ENCODE measurements at places on chromosomes 13 and 19.

- DNase-seq: no peak
Observed at GRCh38 chr19:55088543-55089341, 13.1 kb downstream of the EPS8L1 start.

DNA sequence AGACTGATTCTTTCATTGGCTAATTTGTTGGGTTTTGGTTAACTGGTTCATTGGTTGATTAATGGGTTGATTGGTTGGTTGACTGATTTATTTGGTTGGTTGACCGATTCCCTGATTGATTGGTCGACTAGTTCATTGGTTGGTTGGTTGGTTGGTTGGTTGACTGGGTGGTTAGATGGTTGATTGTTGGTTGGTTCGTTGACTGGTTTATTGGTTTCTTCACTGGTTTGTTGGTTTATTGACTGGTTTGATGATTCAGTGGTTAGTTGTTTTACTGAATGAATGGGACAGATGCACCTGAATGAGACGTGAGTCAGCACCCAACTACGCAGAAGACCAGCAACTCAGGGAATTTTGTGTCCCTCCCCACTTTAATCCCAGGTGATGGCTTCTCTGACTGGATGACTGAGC lies 2.7 kb upstream of the NUP62 start:
- DNase-seq: no peak

GRCh38 chr13:66222926-66223325 lies 1007.2 kb downstream of the PCDH9 start:
- no peak for DNase-seq

- no peak for DNase-seq
Observed at GRCh38 chr13:104301171-104301975, 1235.2 kb upstream of the SLC10A2 start.

GRCh38 chr19:623974-624373 lies 9.4 kb downstream of the POLRMT start:
- DNase-seq: no peak

- peak; percentile 12 for DNase-seq
Observed at GRCh38 chr19:50050406-50051227, 24.8 kb downstream of the ZNF473 start.

DNA sequence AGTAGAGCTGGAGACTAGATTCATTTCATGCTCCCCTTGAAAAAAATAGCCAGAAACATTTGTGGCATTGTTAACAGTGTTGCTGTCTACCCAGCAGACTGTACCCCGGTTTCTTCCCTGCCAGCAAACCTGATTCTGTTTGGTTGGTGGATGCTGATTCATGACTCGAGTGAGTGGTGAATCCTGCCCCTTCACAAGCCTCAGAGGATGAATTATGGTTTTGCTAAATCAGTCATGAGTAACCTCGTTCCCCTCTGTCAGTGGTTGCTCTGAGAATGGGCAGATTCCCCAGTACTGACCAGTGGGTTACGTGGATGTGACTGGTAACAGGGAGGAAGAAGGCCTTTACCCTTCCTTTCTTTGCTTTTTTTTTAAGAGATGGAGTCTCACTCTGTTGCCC lies 10.1 kb downstream of the NLRP12 start:
- DNase-seq: no peak

DNA sequence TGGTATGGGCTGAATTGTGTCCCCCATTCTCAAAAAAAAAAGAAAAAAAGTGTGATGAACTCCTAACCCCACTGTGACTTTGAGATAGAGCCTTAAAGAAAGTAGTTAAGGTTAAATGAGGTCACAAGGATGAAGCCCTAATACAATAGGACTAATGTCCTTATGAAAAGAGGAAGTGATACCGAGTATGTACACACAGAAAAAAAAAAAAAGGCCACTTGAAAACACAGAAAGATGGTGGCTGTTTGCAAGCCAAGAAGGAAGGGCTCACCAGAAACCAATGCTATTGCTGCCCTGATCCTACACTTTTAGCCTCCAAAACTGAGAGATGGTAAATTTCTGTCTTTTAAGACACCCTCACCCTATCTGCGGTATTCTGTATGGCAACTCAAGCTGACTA lies 955.6 kb downstream of the PCDH17 start:
- DNase-seq: no peak

- DNase-seq: no peak
Observed at GRCh38 chr13:32639502-32640105, 53.4 kb downstream of the PDS5B start.

- no peak for DNase-seq
Observed at GRCh38 chr19:22620401-22620800, 13.7 kb upstream of the ZNF492 start.

DNA sequence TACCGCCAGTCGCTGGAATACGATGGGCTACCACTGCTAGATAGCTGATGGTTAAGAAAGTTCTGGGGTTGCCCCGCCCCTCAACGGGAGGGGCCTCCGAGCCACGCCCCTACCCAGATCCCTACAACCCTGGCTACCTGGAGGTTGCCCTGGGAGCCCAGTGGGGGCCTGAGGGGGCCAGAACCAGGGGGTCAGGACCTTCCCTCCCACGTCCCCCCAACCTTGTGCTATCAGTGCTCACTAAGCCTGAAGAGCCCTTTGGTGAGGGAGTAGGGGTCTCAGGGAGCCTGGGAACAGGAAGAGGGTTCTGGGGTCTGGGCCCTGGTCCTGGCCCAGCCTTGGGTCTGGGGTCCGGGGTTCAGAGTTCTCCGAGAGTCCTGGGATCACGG lies 8.9 kb downstream of the OCEL1 start:
- DNase-seq: no peak

DNA sequence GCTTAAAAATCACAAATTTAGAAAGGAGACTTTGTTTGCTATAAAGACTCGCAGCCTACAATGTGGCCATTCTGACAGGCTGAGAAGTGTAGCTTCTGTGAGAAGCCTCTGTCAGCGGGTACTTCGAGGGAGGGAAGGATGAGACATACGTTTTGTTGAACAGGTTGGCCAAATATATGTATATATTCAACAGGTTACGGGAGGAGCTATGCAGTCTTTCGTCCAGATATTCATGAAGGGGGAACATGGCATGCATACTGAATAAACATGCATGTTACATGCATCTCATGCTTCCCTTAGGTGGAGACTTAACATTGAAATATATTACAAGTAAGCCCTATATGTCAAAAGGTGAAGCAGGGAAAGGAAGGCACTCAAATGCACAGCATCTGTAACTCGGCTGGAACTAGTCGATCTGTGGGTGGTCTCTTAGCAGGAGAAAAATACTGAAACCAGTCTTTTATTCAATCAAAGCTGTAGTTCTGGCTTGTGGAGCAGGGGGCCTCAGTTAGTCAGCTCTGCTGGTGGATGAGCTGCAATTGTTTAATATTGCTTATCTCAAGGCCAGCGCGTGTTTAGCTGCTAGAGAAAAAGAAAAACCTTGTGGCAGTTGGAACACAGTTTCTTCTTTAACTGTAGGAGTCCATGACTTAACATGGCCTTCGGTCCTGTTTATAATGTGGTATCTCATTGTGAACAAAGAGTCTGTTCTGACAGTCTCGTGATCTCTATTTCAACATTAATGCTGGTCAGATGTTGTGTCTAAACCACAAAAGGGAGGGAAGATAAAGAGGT lies 94.3 kb downstream of the FAM216B start:
- DNase-seq: no peak

GRCh38 chr13:111347438-111347837 lies 27.0 kb downstream of the TEX29 start:
- DNase-seq: no peak

DNA sequence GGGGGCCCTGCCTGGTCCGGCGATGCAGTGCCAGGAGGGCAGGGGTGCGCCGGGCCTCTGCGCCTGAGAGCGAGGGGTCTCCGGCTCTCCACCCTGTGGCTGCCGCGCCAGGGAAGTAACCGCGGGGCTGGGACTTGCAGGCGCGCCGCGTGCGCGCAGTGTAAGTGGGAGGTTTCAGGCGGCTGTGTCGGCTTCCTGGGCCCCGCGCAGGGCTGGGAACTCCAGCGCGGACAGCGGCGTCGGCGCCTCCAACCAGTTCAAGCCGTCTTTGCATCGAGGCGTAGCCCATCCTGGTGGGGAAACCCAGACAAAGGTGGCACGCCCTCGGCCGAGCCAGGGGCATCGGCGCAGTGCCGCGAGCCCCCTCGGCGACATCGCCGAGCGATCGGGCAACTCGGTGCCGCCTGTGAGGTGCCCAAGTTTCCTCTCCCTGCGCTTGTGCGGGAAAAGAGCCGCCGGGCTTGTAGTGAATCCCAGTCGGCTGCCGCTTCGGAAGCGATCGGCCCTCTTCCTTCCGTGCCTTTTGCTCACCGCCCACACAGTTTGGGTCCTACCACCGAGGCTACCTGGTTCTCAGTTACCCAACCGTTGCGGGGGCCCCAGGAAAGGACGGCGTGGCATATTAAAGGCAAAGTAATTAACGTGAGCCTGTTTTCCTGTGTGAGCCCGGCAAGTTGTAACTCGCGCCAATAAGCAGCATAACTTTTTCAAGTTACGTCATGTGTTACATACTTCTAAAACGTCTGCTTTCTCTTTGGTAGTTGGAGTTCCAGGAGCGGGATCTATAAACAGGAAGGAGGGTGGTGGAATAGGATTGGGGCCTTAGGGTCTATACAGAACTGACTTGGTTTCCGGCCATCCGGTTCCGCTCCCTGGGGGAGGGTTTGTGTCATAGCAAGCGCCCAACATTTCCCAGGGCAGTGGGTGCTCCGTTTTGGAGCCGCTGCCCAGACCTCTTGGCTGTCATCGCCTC lies 1.2 kb downstream of the LRCH1 start:
- no peak for DNase-seq

DNA sequence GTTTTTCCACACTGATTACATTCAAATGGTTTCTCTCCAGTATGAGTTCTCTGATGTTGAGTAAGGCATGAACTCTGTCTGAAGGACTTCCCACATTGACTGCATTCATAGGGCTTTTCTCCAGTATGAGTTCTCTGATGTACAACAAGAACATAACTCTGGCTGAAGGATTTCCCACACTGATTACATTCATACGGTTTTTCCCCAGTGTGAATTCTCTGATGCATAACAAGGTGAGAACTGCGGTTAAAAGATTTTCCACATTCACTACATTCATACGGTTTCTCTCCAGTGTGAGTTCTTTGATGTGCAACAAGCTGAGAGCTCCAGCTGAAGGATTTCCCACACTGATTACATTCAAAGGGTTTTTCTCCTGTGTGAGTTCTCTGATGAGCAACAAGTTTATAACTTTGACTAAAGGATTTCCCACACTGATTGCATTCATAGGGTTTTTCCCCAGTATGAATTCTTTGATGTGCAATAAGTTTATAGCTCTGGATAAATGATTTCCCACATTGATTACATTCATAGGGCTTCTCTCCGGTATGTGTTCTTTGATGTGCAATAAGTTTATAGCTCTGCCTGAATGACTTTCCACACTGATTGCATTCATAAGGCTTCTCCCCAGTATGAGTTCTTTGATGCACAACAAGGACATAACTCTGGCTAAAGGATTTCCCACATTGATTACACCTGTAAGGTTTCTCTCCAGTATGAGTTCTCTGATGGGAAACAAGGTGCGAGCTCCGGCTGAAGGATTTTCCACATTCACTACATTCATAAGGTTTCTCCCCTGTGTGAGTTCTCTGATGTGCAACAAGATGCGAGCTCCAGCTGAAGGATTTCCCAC lies 23.5 kb downstream of the ZNF180 start:
- DNase-seq: no peak

DNA sequence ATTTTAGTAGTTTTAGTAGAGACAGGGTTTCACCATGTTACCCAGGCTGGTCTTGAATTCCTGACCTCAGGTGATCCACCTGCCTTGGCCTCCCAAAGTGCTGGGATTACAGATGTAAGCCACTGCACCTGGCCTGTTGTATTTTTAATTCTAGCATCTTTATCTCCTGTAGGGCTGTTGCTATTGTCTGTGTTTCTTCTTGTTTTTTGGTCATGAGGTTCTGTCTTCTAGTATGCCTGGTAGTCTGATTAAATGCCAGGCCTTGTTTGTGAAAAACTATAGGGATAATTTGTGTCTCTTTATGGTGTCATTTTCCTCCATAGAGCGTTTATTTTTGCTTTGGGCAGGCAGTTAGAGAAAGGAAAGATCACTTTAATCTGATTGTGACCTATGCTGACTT lies 3.1 kb downstream of the ARHGEF18 start:
- DNase-seq: no peak

GRCh38 chr13:108734676-108735075 lies 105.3 kb downstream of the MYO16 start:
- no peak for DNase-seq

- no peak for DNase-seq
Observed at GRCh38 chr13:23516190-23516589, 54.0 kb upstream of the TNFRSF19 start.

DNA sequence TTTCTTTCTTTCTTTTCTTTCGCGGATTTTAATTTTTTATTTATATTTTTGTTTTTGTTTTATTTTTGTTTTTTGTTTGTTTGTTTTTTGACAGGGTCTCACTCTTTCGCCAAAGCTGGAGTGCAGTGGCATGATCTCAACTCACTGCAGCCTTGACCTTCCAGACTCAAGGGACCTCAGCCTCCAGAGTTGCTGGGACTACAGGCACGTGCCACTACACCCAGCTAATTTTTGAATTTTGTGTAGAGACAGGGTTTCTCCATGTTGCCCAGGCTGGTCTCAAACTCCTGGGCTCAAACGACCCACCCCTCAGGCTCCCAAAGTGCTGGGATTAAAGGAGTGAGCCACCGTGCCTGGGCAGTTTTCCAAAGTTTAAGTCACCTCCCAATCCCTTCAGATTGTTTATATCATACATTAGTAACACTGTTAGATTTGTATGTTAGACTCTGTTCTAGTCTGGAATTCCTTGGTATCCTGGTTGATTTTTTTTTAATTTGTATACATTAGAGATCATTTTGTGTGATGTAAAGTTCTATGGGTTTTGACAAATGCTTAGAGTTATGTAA lies 597.3 kb downstream of the DCT start:
- DNase-seq: no peak

DNA sequence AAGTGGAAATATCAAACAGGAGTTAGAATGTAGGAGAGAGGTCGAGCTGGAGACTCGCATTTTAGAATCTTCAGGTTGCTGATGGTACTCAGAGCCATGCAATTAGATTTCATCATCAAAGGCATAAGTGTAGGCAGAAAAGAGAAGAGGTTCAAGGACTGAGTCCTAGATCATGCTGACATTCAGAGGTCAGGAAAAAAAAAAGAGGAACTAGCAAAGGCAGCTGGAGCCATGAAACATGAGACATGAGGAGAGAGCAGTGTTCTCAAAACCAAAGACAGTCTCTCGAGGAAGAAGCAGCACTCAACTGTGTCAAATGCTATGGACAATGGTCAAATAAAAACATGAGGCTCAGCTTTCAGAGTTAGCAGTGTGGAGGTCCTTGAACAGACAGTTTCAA lies 12.4 kb upstream of the TPP2 start:
- DNase-seq: no peak

GRCh38 chr19:3245050-3245449 lies 20.6 kb downstream of the CELF5 start:
- no peak for DNase-seq

- no peak for DNase-seq
Observed at GRCh38 chr19:45117167-45117594, 24.2 kb downstream of the PPP1R37 start.

- DNase-seq: peak; percentile 89
Observed at GRCh38 chr13:112942689-112943308, 26.2 kb upstream of the MCF2L start.

DNA sequence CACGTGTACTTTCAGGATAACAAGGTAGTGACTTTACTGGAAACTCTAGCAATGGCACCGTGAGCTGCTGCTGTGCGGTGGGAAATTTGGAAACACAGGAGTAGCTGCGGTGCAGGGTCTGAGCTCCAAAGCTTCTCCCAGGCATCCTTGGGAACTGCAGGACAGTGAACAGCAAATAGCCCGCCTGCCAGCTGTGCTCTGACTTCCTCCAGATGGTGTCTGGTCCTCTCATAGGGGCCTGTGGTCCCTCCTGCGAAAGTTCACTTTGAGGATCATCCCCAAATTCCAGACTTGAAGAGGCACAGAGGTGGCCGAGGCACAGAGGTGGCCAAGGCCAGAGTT lies 287.3 kb upstream of the MAB21L1 start:
- no peak for DNase-seq

- DNase-seq: no peak
Observed at GRCh38 chr13:110305001-110305400, 2.0 kb downstream of the COL4A1 start.

Measured in cerebellar nuclear complex (tissue), 1 donor.